ENCODE measurements at places on chromosomes 16 and 17.

DNA sequence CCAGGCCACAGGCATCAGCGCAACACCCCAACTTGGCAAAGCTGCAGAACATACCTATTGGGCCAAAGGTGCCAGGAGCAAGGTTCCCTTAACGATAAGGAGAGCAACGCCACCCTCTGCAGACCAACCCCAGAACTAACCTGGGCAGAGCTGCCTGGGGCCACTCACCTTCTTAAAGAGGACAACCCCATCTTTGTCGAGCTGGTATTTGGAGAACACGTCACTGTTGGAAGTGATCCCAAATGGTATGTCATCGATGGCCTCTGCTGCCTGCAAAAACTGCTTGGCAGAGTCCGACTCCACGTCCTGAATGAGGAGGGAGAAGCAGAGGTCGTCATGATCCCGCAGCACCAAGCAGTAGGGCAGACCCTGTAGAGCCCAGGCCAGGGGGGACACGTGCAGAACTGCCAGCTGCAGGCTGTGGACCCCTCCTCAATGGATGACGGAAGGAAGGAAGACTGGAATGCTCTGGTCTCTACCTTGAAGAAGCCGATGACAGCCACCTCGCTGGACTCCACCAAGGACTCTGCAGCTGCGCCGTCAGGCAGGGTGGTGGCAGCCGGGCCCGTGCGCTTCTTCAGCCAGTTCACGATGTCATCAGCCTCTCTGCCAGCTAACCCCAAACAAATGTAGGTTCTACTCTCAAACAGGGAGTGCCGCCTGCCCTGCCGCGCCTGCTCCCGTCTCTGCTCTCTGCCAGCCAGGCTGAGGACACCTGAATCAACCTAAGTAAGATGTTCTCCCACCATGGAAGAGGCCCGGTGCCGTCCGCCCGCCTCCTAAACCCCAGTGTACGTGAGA lies 5.2 kb downstream of the P4HB start:
- DNase-seq, result no peak

DNA sequence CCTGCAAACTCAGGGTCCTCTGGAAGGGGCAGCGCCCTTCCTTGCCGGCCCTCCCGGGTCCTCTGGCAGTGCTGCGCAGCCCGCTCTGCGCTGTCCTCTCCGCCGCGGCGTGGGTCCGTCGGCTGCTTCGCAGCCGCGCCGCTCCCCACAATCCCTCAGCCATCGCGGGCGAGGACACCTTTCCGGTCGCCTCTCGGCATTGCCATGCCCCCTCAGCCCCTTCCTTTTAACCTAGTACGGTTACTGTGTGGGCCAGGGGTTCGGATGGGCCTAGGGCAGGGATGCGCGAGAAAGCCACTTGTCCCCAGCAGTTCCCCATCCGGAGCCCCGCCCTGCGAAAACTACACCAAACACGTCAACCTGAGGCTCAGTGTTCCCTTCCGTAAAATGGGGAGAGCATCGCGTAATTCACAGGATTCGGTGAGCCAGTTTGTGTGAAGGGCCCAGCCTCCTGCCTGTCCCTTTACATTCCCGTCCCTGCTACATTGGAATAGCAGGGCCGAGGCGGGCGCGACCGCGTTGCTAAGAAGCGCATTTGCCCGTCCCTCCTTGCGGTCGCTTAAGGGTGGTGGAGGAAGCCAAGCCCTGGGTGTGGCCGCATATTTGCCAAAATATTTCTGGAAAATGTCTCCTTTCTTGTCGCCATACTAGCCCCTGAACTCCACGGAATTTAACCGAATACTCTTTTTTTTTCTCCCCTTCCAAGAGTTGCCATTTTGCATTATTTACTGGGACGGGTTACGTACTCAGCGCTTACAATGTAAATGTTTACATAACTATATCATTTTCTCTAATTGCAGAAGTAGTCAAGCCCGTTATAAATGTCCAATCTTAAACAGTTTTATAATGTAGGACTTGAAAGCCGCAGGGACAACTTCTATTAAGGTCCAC lies 13.2 kb downstream of the COPZ2 start:
- no peak for DNase-seq

DNA sequence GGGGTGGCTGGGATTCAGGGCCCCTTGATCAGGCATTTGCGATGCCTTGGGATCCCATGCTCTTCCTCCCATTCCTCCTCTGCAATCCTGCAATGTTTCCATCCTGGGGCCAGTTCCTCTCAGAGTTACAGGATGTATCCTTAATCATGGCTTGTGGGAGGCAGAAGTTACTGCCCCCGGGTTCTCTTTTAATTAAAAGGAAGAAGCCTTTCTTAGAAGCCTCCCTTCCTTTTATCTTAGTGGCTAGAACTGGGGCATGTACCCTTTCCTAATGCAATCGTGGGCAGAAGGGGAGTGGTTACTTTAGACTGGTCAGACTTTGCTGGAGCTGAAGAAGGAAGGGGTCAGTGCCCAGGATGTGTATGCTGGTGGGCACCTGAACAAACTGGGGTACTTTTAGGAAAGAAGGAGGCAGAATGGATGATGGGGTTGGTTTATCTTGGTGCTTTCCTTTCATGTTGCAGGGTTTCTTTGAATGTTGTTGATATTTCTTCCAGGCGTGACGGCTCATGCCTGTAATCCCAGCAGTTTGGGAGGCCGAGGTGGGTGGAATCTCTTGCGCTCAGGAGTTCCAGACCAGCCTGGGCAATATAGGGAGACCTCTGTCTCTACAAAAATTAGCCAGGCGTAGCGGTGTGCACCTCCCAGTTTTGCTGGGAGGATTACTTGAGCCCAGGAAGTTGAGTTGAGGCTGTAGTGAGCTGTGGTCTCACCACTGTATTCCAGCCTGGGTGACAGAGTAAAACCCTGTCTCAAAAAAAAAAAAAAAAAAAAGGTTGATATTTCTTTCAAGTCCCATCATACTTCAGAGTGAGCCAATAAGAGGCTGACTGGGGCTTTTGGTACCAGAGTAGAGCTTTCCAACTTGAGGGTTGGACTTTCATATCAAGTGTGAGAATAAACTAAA lies 13.2 kb upstream of the SPN start:
- DNase-seq, result no peak

- no peak for DNase-seq
These were observed at the start of gene XYLT1 for GRCh38 chr16:17470908-17471718. TSS of gene XYLT1 (minus strand) at chr16:17470960. CDS start at chr16:17470796, 164 bp downstream.

DNA sequence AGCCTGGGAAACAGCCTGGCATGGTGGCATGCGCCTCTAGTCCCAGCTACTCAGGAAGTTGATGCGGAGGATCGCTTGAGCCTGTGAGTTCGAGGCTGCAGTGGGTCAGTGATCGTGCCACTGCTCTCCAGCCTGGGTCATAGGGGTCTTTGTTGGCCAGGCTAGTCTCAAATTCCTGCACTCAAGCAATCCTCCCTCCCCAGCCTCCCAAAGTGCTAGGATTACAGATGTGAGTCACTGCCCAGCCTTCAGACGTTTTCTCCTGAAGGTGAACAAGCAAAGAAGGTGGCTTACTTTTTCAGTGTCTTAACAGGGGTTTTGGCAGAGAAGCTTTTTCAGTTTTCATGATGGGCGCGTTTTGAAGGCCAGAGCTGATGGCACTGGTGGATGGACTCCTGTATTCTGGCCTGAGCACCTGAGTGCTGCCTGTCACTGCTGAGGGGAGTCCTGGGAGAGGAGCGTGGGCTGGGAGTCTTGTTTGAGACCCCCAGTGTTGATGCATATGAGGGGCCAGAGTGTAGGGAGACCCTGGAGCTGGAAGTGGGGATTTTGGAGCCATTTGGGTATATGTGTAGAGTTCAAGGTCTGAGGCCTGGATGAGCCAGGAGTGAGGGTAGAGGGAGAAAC lies 41.4 kb downstream of the FOXK2 start:
- DNase-seq, result no peak

DNA sequence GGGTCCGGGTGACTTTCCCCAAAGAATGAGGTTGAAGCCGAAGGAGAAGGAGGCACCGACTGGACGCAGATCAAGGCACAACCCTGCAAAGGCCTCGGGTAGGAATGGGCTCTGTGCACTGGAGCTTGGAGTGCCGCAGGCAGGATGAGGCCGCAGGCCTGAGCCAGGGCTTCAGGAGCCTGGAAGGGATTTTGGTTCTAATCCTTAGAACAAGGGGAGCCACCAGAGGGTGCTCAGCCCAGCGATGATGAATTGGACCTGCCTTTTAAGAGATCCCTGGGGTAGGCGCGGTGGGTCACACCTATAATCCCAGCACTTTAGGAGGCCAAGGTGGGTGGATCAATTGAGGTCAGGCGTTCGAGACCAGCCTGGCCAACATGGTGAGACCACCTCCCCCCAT lies 8.1 kb downstream of the CIBAR2 start:
- DNase-seq, result no peak

- DNase-seq, result peak; percentile 42
These were observed 43.6 kb downstream of the NOS2 start for GRCh38 chr17:27756467-27757371.

- no peak for DNase-seq
These were observed 62.1 kb downstream of the DYNLRB2 start for GRCh38 chr16:80602894-80603293.

- DNase-seq, result no peak
These were observed 49.0 kb downstream of the SOX9 start for GRCh38 chr17:72169823-72170222.

DNA sequence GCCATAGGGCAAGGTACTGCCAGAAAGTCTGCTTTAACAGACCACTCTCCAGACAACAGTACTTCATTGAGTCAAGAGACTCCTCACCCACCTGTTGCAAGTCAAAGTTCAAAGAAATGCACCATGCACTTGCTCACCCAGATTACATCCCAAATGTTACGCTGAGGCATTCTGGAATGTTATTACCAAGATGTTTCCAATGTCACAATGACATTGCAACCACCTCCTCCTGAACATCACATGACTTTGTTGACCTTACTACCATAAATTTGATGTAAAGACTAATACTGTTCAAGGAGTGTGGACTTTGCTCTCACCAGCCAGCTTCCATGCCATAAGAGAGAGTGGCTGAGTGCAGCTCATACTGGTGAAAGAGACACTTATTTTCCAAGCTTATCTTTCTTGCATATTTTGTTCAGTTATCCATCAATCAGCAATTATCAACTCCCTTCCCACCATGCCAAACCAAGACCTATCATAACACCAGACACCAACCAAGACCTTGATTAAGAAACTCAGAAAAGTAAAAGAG lies 58.5 kb upstream of the BCAR1 start:
- no peak for DNase-seq

DNA sequence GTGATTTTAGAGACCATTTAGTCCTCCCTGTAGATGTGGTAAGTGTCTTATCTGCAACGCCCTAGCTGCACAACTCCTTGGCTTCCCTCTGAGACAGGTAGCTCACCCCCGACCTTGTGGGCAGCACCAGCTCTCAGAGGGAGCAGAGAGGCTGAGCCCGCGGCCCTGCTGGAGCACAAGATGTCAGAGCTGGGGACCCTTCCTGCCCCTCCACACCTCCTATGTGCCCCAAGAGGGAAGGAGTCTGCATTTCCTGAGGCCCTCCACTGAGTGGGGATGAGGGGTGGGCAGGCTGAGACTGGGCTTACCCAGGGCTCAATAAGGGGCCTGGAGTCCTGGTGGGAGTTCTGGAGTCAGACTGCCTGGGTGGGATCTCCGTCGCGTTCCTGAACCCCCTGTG lies 12.2 kb upstream of the ADGRG1 start:
- no peak for DNase-seq

- DNase-seq, result no peak
These were observed 7.4 kb downstream of the C1QL1 start for GRCh38 chr17:44960691-44961090.

DNA sequence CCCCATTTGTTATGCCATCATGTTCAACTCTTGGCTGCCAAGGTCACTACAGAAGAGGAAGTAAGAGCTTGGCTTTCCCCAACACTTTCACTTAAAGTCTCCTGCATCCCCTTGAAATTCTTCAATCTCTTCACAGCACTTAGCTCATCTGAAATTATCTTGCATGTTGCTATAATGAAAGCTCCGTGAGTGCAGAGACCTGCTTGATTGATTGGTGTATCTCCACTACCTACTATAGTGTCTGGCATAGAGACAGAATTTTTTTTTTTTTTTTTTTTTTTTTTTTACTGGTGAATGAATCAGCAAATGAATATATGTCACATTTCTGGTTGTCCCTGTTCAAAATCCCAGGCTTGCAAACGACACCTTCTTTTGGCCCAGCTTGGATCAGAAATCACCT lies 1.9 kb upstream of the SDR42E1 start:
- DNase-seq, result no peak

- no peak for DNase-seq
These were observed 10.2 kb downstream of the RNF213 start for GRCh38 chr17:80270836-80271235.

- DNase-seq, result no peak
These were observed 85.0 kb downstream of the GRIN2A start for GRCh38 chr16:10097271-10097670.

- DNase-seq, result no peak
These were observed 12.4 kb upstream of the ZNF19 start for GRCh38 chr16:71501547-71501946.

- no peak for DNase-seq
These were observed 6.9 kb downstream of the GOT2 start for GRCh38 chr16:58727028-58727781.

- DNase-seq, result no peak
These were observed 39.6 kb downstream of the TK2 start for GRCh38 chr16:66510298-66510697.

DNA sequence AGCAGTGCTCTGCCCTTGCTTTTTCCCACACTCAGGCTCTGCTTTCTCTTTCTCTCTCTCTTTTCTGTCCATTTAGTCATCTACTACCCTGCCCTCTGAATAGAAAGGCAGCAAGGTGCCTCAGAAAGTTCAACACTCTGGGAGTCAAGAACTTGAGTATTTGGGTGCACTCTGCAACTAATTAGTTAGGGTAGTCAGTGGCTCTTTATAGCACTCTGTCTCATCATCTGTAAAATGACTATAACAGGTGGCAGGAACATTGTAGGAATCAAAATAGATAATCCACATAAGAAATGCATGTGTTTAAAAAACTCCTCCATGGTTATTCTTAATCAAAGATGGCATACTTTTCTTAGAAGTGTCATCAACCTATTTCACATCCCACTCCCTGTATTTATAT lies 7.2 kb downstream of the OR2C1 start:
- DNase-seq, result no peak

DNA sequence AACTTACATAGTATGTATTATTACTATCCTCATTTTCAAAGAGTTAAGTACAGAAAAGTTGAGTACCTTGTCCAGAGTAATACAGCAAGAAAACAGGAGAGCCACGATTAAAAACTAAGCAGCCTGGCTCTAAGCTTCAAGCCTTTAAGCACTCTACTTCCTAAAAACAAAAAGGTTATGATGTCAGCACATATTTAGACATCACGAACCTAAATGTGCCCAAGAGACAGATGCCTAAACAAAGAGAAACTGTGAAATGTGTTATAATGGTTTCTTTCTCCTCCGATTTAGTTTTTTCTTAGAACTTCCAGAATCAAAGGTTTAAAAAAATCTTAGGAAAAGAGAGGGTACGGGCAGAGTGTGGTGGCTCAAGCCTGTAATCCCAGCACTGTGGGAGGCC lies 151.0 kb downstream of the VPS53 start:
- no peak for DNase-seq
